Fibroblast of skin of left biceps (primary cell): ENCODE measurements at places on chromosomes 11 and 22.

DNA sequence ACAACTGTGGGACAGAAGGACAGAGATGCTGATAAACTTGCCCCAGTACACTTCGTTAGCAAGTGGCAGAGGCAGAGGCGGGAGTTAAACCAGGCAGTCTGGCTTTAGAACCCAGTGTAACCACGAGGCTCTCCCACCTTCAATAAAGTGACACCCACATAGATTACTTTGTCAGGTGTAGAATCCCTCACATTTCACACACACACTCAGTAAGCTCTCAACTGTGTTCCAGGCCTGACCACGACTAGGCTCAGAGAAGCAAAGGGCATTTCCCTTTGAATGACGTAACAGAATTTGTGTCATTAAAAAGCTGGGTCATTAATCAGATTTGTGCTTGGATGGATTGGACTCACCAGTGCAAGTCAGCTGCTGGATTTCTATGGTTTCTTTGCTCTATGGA is 118.3 kb upstream of the RCN1 start:
- DNase-seq, result no peak

DNA sequence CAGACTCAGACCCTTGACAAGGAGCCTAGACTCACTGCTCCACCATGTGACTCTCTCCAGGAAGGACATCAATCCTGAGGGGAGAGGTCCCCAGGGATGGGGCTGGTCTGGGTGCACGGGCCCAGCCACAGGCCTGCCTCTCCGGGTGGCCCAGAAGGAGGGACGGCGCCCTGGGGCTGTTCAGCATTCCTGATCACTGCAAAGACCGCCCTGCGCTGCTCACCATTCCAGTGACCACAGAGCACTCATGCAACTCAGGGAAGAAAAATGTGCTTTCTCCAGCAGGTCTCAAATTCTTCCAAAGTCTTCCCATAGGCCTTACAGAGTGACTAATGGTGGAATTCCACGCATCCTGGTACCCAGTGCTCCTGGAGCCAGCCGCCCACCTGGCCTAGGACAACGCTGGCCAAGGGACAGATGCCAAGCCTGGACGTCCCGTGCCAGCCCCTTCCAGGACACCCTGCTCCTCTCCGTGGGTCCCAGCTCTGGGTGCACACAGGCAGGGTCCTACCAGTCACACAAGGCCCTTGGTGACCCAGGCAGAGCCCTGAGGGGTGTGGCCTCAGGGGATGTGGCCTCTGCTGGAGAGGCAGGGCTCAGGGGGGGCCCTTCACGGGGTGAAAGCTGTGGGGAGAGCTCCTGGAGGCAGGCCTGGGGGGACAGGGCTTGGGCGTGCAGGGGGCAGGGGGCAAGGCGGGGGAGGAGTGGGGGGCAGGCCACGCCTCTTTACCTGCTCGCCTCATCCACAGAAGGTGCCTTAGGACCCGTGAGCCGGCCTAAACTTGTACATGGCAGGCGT is 178.8 kb downstream of the IGLL1 start:
- peak; percentile 49 for DNase-seq

DNA sequence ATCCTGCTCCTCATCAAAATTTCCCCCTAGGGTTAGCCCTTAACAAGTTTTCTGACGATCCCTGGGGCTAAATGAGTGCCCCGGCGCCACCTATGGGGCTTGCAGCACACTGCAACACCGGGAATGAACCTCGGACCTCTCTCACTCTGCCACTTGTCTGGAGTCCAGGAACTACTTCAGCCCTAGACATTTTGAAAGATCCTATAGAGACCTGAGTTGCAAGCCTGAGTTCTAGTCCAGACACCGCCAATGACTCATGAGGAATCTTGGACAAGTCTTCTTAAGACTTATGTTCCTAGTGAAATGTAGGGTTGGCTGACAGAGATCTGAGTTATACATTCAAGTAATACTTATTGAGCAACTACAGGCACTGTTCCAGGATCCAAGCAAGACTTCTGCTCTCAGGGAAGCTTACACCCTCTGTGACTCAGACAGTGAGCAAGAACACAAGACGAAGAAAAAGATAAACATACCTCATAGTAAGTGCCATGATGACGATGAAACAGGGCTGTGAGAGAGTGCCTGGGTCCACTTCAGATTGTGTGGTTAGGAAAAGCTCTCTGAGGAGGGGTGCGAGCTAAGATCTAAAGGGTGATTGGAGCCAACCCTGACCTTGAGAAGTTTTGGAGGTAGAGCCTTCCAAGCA is 10.2 kb upstream of the STK33 start:
- DNase-seq, result peak; percentile 100

DNA sequence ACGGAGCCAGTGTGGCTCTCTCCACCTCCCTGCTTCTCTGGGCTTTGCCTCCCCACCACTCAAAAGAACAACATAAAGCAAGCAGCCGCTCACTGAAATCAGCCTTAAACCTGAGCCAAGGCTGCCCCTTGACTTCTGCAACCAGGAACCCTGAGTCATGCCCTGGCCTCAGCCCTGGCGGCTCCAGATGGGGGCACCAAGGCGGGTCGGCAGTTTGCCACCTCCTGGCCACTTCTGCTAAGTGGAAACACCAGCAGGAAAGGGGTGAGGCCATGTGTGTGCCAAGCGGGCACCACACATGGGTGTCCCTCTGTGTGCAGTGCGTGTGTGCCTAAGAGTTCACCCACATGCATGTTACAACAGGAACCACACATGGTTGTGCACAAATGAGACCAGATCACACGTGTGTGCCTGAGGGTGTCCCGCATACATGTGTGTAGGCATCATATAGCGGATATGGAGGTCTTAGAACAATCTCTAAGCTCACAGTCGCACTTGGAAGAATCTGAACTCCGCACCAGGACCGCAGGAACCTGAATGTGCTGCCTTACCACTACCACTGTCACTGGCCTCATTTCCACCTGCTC is 221.2 kb downstream of the MN1 start:
- no peak for DNase-seq

- DNase-seq, result peak; percentile 38
These were observed 44.5 kb downstream of the ME3 start for GRCh38 chr11:86627776-86628455.

GRCh38 chr11:30992513-30992849 is 377.1 kb downstream of the DCDC1 start:
- DNase-seq, result no peak

GRCh38 chr11:83156996-83157593 is at the start of gene PCF11:
TSS of gene PCF11 (plus strand) at chr11:83157131. CDS start at chr11:83157440, 309 bp downstream.
- DNase-seq, result no peak

DNA sequence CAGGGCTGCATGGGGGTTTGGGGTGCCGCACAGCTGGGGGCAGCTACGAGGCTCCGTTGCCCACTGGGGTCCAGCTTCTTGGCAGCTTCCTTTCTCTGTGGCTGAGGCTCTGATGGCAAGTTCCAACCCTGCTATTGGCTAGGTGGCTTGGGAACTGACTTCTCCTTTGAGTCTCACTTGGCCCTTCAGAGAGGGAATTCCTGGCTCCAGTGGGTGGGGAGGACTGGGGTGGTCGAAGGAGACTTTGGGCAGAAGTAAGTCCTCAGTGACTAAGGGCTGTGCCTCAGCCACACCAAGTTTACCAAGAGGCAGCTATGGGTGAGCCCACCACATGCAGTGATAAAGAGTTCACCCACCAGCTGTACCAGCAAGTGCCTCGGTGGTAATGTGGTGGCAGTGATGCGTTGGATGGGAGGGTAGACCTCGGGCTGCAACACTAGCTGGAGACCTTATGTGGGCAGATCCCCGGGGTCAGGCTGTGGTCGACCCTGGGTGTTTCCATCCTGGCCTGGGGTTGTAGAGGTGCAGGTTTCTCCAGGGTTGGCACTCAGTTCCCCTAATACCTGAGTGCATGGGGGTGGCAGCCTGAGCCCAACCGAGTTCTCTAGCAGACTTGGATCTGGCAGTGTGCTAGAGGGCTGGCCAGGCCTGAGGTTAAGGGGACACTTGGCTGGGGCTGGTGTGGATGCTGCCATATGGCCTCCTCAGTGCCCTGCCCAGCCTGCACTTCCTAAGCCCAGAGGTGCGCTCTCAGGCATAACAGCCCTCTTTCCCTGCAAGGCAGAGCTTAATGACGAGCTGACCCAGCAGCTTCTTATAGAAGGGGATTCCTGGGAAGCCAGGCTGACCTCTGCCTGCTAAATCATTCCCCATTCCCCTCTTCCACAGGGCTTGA is 197.0 kb upstream of the CADM1 start:
- no peak for DNase-seq

- no peak for DNase-seq
These were observed 8.6 kb upstream of the OR56B1 start for GRCh38 chr11:5727691-5728090.

- no peak for DNase-seq
These were observed 12.0 kb downstream of the SART1 start for GRCh38 chr11:65973439-65974110.

GRCh38 chr11:132140056-132140455 is 769.6 kb downstream of the NTM start:
- DNase-seq, result no peak

DNA sequence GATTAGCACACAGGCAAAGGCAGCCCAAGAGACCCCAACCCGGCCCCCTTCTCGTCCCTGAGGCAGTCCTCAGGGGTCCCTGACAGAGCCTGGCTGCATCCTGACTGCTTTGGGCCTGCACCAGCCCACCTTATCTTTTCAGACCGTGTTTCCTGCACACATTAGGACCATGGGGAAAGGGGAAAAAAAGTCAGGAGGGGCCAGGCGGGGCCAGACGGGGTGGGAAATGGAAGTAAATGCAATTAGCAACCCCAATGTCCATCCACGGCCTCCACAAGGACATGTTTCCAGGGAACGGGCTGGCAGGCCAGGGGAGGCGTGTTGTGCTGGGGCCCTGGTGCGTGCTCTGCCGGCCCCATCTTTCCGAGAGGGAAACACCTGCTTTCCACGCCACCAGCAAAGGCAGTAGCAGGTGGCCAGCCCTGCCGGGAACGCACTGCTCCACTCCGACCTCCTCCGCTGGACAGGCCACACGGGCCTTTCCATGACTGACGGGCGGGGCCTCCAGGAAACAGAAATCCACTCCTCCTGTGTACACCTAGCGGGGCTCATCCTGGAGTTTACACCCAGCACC is 7.4 kb downstream of the EHD1 start:
- DNase-seq, result no peak

GRCh38 chr22:30994960-30995359 is 25.9 kb downstream of the TUG1 start:
- no peak for DNase-seq

GRCh38 chr11:86743223-86744118 is 56.9 kb upstream of the PRSS23 start:
- DNase-seq, result peak; percentile 97

- no peak for DNase-seq
These were observed 7.7 kb downstream of the FZD4 start for GRCh38 chr11:86947541-86947940.

DNA sequence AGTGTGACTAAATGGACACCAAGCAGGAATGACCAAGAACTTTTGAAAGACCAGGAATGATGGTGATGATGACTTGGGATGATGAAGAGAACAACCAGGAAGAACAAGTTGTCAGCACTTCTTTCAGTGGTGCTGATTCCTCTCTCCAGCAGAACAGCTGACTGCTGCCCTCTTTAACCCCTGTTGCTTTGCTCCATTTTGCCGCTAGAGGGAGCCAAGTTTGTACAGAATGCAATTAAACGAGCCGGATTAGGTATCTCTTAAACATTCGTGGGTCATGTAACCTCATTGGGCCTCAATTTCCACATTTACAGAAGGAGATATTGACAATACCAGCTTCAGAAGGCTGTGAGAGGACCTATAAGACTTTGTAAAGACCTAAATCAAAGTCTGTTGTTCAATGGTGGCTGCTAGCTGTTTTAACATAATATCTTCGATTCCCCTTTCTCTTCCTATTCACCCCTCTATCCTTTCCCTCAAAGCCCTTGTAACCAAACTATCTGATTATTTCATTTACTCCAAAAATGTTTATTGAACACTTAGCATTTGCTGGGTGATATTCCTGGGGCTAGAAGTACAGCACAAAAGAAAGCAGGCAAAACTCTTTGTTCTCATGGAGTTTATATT is 1.9 kb downstream of the OR4S1 start:
- DNase-seq, result no peak

DNA sequence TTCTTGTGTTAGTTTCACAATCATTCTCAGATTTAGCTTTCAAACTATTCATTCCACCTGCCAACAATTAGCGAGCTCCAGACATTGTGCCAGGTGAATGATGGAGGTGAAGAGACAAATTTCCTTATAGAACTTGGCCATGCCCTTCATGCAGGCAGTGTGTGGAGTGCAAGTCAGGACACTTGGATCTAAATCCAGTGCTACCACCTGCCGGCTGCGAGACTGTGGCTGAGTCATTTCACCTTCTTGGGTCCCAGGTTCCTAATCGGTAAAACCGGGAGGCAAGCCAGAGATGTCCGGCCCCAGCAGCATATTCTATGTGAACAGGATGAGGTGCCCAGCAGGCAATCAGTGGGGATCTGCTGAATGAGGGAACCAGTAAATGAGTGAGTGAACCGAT is 18.6 kb upstream of the EHF start:
- DNase-seq, result no peak

GRCh38 chr22:48137640-48138039 is 1375.2 kb downstream of the TBC1D22A start:
- no peak for DNase-seq

GRCh38 chr22:47112582-47112965 is 350.1 kb downstream of the TBC1D22A start:
- no peak for DNase-seq

DNA sequence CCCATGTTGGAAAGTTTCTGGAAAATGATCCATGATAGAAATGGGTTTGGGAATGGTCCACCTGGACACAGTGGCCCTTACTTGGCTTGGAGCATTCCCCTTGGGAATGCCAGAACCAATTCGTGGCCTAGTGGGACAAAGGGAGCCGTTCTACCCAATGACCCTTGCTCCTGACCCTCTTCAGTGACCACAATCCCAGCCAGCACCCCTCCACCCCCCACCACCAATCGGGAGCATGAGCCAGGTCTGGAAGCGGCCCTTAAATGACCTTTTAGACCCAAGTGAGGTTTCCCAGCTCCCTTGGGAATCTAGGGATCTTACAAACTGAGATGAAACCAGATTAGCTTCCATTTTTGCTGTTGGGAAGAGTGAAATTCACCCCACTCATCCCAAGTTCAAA is 51.3 kb upstream of the CDON start:
- no peak for DNase-seq

- DNase-seq, result no peak
These were observed 22.6 kb downstream of the IZUMO1R start for GRCh38 chr11:94326947-94327346.

GRCh38 chr11:62804310-62805075 is 747 bp downstream of the NXF1 start:
- no peak for DNase-seq

- no peak for DNase-seq
These were observed 75.4 kb upstream of the KCNQ1OT1 start for GRCh38 chr11:2775083-2775625.

DNA sequence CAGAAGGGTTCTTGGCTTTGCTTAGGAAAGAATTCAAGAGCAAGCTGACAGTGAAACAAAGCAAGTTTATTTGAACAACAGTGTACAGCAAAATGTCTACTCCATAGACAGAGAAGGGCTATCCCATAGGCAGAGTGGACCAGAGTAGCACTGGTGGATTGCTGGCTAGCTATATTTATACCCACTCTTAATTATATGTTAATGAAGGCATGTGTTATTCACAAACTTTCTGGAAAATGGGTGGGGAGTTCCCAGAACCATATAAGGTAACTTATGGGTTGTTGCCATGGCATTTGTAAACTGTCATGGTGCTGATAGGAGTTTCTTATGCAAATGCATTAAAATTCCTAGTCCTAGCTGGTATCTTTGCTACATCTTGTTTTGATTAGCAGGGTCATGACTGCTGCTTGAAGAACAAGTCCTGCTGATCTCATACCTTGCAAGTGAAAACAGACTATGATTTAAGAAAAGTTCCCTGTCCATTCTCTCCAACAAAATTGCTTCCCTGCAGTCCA is 330.5 kb downstream of the BUD13 start:
- no peak for DNase-seq

- DNase-seq, result no peak
These were observed 307 bp upstream of the MRPL16 start for GRCh38 chr11:59810911-59811259.
